Breast epithelium (tissue), 4 donors: ENCODE measurements at places on chromosomes 11 and 22.

GRCh38 chr11:2533587-2534133, 88.9 kb downstream of the KCNQ1 start:
- DNase-seq = peak; percentile 66

- peak; percentile 25 for DNase-seq
Observed at GRCh38 chr11:69210310-69211035, 54.7 kb downstream of the SMIM38 start.

DNA sequence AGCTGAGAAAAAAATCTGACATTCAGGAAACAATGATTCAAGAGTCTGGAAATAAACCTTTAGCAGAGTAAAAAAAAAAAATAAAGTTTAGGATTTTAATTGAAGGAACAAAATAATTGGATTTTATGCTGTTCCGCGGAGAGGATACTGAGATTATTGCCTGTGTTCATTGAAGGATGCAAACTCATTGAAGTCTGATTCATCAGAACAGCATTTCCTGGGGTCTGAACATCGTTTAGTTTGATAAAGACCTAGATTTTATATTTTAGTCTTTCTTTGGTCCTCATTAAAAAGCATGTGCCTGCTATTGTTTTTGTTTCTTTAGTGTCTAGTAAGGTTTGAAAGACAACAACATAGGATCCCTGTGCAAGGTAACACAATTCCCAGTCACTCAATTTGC, 4.5 kb downstream of the TLCD5 start:
- DNase-seq = no peak

- no peak for DNase-seq
Observed at GRCh38 chr11:131683666-131684065, 313.3 kb downstream of the NTM start.

DNA sequence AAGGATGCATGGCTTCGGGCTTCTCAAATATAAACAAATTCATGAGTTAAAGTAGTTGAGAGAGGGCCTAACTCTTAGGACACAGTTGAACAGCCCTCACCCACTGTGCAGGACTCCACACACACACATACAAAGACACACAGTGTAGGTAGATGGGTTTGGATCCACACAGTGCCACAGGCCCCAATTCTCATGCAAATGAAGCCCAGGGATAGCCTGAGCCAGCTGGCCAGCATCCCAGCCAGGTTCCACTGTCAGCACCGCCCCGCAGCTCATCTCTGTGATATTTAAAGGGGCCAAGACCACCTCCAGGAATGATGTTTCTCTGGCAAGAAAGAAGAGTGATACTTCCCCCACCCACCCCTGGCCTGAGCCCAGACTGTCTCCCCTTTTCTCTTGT, 11.7 kb downstream of the SLC35C1 start:
- no peak for DNase-seq

GRCh38 chr22:49090061-49090852, 737.4 kb downstream of the BRD1 start:
- no peak for DNase-seq

- DNase-seq = no peak
Observed at GRCh38 chr22:30694640-30695350, at the start of gene OSBP2. TSS of gene OSBP2 (plus strand) at chr22:30694874. CDS start at chr22:30694910, 36 bp downstream.
